Activated CD4-positive, alpha-beta T cell treated with anti-CD3 and anti-CD28 coated beads, Interleukin-2, amount 50 U/mL, for 16 hours (primary cell): ENCODE measurements at places on chromosomes 7 and 10.

GRCh38 chr7:71173955-71174354 lies 42.0 kb downstream of the GALNT17 start:
- DNase-seq = no peak

DNA sequence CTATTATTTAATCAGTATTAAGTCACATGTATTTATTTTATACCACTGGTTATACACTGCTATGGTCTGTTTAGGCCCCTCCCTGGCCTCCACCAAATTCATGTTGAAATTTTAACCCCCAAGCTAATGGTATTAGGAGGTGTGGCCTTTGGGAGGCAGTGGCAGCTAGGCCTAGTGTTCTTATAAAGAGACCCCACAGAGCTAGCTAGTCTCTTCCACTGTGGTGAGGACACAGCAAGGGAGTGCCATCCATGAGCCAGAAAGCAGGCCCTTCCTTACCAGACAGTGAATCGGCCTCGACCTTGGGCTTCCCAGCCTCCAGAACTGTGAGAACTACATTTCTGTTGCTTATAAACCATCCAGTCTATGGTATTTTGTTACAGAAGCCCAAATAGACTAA lies 28.7 kb downstream of the RBM48 start:
- DNase-seq = no peak

- peak; percentile 10 for DNase-seq
Observed at GRCh38 chr7:30048582-30048981, 20.4 kb downstream of the PLEKHA8 start.

DNA sequence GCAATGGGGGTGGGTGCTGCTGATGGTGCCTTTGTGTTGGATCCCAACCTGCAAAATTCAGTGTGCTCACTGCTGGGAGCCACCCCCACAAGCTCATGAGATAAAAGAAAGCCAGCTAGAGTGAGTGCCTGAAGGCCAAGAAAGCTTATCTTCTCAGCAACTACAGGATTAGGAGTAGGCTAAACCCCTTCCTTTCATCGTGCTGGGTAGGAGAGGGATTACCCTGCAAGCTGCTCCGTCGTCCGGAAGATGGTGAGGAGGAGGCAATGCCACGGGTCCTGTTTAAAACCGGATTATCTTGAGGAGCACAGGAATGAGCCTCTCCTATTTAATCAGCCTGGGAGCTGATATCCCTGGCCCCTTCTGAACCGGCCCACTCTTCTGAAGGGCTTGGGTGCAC lies 258.0 kb downstream of the GALNT17 start:
- no peak for DNase-seq

DNA sequence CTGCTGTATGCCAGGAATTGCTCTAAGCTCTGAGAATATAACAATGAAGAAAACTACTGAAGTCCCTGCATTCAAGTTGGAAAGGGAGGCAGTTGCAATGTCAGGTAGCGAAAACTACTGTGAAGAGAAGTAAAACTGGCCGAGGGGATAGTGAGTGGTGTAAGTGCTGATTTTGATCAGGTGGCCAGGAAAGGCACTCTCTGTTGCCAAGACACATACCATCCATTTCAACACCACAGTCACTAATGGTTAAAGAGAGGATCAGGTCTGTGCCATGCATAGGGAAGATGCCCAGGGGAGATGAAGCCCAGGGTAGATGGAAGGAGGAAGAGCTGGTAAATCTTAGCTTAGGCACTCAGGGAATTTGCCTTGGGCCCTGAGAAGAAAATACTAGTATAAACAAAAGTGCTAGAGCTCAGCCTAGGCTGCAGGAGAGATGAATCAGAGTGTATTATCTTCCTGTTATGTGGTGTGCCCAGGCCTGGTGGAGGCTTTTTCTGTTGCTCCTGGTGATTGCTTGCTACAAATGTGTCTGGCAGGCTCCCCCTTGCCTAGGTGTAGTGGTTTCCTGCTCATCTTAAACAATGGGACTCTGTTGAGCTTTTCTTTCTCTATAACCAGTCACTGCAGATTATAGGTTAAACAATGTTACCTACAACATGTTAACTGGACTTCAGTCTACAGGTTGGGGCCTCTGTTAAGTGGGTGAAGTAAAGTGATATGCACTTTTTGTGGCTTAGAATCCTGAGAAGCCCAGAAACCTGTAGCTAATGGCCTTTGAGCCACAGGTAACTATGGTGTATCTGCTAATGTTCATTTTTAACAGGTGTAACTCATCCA lies 125.5 kb downstream of the LRRC4 start:
- peak; percentile 36 for DNase-seq

DNA sequence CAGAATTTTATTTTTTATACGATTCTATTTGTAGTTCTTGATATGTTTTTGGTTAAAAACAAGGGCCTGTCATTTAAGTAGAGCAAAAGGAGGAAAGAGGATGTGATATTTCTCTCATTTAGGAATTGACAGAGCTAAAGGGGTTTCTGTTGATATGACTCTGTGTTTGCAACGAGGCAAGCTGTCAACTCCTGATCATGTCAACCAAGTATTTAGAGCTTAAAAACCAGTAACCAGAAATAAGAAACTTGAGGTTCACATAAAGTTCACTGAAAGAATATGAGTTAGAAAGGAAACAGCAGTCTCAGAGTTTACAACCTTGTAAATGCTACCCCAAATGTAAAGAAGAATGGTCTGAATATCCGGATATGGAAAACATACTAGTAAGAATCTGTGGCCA lies 434.2 kb downstream of the PARD3 start:
- no peak for DNase-seq

DNA sequence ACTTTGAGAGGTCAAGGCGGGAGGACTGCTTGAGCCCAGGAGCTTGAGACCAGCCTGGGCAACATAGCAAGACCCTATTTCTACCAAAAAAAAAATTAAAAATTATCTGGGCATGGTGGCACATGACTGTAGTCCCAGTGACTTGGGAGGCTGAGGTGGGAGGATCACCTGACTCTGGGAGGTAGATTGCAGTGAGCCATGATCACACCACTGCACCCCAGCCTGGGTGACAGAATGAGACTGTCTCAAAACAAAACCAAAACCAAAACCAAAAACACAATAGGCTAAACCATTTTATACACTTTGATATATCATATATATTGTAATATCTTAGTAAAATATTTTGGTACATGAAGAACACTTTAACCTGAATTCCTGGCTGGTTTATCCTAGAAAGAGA lies 101.6 kb downstream of the RAPGEF5 start:
- peak; percentile 20 for DNase-seq

DNA sequence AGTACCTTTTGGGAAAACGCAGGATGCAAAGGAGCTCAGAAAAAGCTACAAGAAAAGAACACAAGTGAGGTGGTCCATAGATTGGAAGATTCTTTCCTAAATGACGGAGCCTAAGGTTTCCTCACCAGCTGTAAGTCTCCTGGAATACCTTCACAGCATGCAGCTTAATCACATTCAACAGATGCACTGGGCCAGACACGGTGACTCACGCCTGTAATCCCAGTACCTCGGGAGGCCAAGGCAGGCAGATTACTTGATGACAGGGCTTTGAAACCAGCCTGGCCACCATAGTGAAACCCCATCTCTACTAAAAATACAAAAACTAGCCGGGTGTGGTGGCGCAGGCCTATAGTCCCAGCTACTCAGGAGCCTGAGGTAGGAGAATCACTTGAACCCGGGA lies 228.7 kb downstream of the FRMD4A start:
- no peak for DNase-seq

DNA sequence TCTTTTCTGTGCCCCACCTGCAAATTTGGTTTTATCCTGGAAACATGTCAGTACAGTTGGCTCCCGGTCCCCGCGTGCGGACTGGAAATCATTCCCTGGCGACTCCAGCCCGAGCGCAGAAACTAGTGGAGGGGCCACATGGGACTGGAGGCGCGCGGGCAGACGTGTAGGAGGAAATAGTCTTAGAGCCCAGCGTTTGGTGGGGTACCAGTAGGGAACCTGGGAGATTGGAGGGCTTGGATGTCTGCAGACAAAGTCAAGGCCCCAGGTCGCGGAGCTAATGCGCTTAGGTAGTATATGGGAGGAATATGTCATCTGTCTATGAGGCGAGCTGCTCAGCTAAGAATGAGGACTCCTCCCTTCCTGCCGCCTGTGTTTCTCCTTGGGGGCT lies 1.3 kb downstream of the GALNT17 start:
- DNase-seq = no peak

DNA sequence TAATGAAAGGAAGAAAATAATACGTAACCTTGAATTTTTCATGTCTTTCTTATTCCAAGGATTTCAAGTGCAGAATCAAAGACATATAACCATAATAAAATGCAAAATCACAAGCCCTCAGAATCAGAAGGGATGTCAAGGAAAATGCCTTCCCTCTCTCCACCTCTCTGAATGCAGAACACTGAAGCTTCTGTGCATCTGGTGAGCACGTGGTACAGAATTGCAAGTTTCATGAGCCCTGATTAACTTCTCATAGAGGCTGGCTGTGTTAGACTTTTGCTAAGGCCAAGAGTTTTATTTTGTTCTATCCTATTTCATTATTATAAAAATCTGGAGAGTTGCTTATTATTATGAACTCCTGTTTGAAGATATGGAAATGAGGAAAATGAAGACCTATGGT lies 533.7 kb upstream of the POM121L12 start:
- DNase-seq = no peak

- no peak for DNase-seq
Observed at GRCh38 chr7:101527844-101528667, 101.0 kb downstream of the MYL10 start.
